ENCODE measurements at places on chromosomes 4 and X.

DNA sequence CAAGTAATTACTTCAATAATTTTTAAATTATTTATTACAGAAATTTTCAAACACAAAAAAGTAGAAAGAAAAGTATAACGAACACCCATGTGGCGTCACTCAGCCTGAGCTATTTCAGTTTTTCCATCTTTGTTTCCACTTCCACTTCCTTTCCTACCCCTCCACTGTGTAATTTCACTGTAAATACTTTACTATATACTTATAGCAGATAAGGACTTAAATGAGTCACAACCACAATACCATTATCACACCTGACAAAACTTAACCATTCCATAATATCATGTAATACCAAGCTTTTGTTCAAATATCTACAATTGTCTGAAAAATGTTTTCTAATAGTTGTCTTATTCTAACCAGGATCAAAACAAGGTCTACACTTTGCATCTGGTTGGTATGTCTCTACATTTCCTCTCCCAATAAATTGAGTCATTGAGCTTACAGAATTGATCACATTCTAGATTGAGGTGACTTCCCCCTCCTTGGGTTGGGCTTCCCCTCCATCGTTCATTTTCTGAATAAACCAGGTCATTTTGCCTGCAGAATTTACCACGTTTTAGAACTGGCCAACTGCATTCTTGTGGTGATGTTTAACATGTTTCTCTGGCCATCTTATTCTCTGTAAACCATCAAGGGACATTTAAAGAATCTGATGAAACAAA lies 48.7 kb downstream of the ATP10D start:
- no peak for DNase-seq

GRCh38 chr4:78454016-78454415 lies 97.6 kb upstream of the ANXA3 start:
- no peak for DNase-seq

- no peak for DNase-seq
Measured at GRCh38 chr4:78923464-78924312, 15.6 kb downstream of the PAQR3 start.

GRCh38 chr4:142142366-142143054 lies 506.1 kb downstream of the IL15 start:
- no peak for DNase-seq

DNA sequence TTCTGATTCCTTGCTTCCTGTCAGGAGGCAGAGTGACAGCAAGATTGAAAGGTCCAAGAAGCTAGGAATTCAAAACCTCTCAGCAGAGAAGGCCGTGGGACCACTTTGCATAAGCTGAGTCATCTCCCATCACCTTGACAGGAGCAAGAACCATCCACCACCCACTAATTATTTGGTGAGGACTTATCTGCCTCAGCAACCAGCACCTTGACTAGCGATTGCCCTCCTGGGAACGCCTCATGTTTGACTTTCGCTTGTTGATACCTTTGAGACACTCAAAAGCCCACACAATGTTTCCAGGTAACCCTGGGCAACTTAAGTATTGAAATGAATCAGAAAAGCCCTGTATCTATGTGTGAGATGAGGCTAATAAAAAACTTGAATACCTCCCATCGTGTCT lies 233.5 kb upstream of the GYPA start:
- DNase-seq = no peak

GRCh38 chr4:8006471-8006870 lies 66.8 kb upstream of the AFAP1 start:
- no peak for DNase-seq

GRCh38 chr4:20333141-20333715 lies 81.5 kb downstream of the SLIT2 start:
- DNase-seq = no peak

DNA sequence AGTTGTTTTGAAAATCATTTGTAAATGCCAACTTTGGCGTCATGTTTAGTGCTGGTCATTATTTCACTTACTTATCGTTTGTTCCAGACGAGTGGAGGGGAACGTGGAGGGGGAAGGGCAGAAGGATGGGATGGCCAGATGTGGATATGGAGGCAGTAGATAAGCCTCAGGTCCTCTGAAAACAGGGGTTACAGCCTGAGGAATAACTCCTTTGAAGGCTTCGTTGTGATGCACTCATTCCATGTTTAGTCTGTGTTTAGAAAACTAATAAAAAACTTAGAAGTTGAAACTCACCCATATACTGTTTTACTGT lies 1.1 kb downstream of the MOB1B start:
- DNase-seq = no peak

Measured in esophagus squamous epithelium (tissue), 5 donors.